ENCODE measurements at places on chromosomes 3 and 15.

GRCh38 chr3:134212967-134213665 is 37.5 kb downstream of the RYK start:
- DNase-seq, result peak; percentile 32

DNA sequence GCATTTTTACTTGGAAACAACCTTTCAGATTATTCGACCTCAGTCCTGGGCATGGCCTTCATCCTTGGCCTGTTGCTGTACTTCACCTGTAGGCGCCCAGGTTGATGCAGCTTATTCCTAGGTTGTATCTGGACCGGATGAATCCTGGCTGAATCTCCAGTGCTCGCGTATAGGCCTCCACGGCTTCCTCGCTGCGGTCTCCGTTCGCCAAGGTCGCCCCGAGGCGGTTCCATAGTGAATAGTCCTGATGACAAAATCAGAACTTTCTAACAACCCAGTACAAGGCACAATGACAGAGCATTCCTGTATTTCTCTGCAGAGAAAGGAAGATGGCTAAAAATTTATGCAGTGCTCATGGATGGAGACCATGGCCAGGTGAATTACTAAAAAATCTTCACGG is 154.7 kb downstream of the USP13 start:
- no peak for DNase-seq

DNA sequence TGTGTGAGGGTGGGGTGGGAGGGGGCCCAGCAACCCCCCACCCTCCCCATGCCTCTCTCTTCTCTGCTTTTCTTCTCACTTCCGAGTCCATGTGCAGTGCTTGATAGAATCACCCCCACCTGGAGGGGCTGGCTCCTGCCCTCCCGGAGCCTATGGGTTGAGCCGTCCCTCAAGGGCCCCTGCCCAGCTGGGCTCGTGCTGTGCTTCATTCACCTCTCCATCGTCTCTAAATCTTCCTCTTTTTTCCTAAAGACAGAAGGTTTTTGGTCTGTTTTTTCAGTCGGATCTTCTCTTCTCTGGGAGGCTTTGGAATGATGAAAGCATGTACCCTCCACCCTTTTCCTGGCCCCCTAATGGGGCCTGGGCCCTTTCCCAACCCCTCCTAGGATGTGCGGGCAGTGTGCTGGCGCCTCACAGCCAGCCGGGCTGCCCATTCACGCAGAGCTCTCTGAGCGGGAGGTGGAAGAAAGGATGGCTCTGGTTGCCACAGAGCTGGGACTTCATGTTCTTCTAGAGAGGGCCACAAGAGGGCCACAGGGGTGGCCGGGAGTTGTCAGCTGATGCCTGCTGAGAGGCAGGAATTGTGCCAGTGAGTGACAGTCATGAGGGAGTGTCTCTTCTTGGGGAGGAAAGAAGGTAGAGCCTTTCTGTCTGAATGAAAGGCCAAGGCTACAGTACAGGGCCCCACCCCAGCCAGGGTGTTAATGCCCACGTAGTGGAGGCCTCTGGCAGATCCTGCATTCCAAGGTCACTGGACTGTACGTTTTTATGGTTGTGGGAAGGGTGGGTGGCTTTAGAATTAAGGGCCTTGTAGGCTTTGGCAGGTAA is 8.1 kb downstream of the FAM131A start:
- DNase-seq, result peak; percentile 96

DNA sequence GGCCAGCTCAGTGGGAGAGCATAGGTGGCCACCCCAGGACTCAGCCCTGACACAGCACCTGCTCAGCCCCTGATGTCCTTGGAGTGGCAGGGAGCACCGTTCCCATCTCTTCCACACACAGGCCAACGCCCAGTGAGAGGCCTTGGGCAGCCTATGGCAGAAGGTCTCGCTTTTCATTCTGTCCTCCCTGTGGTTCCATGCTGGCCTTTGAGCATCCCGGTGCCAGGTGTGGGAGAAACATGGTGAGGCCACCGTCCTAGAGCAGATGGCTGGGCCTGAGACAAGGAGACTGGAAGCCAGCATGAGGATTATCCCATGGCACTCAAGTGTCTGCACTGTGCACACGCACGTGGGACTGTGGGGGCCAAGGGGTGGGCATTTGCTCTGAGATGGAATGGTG is 25.1 kb downstream of the ADCY5 start:
- no peak for DNase-seq

DNA sequence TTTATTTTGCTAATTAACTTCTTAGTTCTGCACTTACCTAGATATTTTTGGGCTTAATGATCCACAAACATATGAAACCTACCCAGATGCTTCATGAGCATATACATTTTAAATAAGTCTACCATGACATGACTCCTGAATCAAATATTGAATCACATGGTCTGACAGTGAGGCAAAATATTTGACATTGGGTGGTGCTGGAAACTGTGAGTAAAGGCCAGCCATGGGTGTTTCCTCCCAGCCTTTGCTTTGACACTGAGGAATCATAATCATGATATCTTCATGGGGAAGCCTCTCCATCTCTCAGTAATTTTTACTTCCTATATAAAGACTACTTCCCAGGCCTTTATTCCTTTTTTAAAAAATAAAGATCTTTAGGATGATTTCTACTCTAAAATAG is 22.8 kb upstream of the SSR3 start:
- DNase-seq, result no peak
